HS-27A (cell line): ENCODE measurements at places on chromosomes 7 and 10.
A peak's percentile ranks its signal among the peaks of the same experiment; 100 is the strongest.

DNA sequence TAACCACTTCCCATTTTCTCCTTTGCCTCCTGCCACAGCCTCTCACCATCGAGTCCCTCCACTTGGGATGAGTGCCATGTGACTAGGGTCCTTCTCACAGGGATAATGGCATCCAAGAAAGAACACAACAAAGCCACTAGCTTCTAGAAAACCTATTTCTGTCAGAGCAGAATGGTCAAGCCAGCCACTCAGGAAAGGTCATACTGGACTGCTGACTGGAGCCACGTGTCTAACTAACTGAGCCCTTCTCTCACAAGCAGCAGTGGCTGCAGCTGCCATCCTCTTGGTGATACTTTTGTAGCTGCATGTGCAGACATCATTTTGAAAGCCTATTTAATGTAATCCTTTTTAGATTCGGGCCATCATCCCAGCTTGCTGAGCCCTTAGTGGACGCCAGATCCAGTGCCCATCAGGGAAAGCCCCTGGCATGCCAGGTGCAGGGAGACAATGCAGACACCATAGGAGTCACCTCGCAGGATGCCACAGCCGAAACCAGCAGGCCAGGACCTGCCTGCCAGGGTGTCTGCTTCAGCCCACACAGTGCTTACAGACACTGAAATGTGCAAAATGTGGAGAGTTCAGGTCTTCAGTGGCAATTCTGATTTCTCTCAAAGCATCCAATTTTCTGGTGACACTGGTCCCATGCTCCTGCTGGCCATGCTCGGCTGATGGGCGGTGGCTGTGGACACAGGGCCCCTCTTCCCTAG is 98.3 kb upstream of the DDC start:
- DNase-seq = no peak

GRCh38 chr10:132538790-132539421 is 1.3 kb downstream of the INPP5A start:
- no peak for DNase-seq

DNA sequence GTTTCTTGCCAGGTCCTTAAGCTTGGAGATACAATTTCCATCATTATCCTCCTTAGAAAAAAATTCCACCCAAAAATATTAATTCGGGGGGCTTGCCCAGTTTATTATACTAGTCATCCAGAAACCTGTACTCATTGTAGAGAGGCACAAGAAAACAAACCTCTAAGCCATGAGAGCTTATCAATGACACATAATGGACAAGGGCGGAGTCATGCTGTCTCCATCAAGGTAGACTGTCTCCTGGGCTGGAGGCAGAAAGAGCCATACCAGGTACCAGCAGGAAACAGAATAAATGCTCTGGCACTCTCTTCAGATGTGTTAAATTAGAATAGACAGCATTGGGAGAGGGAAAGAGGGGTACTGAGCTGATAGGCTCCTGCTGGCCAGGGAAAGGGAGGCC is 69.8 kb upstream of the GSDME start:
- no peak for DNase-seq

DNA sequence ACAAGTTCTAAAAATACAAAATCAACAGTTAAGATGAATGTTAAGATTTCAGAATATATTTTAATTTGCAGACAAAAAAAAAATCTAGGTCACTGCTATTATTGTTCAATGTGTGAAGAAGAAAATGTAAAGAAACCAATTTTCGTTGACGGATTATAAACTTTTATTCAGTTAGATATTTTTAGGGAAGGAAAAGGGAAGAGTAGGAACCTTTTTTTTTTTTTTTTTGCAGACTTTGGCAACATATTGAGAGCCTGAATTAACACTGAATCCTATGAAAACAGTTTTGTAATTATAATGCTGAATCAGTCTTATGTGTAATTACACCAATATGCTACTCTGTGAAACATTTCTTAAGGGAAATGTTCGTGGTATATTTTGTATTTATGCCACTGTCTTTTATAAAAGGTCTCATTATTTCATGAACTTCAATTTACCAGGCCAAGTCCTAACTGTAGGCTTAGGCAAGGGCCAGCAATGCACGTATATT is 106.3 kb downstream of the ST8SIA6 start:
- no peak for DNase-seq

GRCh38 chr7:80950550-80950967 is 31.7 kb upstream of the SEMA3C start:
- no peak for DNase-seq

GRCh38 chr10:43071865-43072650 is 4.8 kb upstream of the RET start:
- DNase-seq = no peak

- DNase-seq = no peak
Measured at GRCh38 chr10:43237631-43238446, 29.0 kb downstream of the RASGEF1A start.

- peak; percentile 91 for DNase-seq
Measured at GRCh38 chr10:126199221-126199998, 188.9 kb downstream of the ADAM12 start.

DNA sequence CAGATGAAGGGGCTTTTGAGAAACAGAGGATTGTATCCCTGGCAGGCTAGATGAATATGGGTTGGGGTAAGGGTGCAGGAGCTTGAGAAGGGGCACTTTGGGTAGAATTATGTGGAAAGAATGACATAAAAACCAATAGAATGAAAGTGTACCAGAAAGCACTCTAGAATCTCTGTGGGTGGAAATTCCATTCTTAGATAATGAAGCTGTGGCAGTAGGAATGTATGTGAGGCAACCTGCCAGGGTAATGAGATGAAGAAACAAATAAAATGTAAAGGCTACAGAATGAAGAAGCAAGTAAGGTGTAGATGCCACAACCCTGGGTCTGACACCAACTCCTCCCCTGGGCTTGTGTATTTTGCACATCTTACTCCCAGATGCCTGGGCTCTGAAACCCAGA is 16.8 kb downstream of the NOBOX start:
- DNase-seq = no peak

DNA sequence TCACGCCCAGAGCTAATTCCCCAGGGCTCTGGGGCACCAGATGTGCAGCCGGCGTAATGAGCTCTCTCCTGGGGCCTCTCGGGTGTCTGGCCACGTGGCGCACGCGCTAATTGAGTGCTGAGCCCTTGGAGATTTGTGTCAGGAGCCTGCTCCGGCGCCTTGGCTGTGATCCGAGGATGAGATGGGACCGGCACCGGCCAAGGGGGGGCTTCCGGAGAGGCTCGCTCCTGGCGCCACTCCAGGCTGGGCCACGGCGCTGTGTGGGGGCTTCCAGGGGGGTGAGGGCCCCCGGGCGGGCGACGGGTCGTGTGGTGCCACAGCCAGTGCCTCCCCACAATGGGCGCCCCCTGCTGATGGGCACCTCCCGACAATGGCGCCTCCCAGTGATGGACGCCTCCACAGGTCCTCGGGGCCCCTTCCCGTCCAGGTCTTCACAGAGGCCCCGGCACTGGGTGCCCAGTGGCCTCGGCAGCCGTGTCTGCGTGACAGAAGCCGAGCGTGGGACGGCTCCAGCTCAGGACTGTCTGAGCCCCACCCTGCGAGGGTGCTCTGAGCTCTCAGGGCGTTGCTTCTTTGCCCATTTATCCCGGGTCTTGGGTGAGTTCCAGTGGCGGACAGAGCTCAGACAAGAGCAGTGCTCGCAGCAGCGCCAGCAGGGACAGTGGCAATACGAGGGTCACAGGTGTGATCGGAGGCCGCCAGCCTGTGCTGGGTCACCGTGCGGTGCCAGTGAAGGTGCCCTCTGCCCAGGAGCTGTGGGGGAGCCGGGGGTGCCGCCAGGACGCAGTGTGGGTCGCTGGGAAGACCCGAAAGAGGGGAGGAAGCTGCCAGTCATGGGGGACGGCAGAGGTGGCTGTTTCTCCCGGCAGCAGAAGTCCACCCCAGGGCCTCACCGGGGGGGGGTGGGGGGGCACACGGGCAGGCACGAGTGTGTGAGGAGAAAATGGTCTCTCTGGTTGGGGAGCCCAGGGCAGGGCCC is 8.2 kb upstream of the NKX6-2 start:
- no peak for DNase-seq

DNA sequence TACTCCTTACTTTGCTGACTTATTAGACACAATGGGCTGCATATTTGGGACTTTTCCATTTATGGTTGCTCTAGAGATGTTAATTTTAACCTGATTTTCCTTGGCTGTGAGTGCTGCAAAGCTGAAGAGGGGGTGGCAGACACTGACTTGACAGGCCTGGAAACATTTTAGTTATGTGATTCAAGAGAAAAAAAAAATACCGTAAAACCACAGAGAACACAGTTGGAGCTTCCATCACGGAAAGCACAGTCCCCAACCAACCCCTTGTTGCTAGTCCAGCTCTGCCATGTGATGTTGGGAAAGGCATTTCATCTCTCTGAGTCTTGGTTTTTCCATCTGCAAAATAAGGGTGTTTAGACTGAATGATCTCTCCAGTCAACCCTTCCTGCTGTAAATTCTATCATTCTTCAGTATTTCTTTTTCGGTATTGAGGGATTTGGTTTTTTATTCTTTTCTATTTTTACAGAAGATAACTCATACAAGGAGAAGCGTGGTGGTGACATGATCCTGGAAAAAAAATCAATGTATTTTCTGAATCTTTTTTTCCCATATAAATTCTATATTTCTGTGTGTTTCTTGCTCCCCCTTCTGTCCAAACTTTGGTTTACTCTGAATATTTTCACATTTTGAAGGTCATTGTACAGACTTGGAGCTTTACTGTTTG is 246.1 kb downstream of the REEP3 start:
- DNase-seq = peak; percentile 11

- DNase-seq = no peak
Measured at GRCh38 chr7:28330384-28331070, 81.8 kb upstream of the CREB5 start.

GRCh38 chr7:24764972-24765744 is 7.9 kb upstream of the GSDME start:
- DNase-seq = no peak

- DNase-seq = no peak
Measured at GRCh38 chr10:24898501-24898900, 53.9 kb downstream of the PRTFDC1 start.

- DNase-seq = no peak
Measured at GRCh38 chr7:155962968-155963300, 150.7 kb upstream of the SHH start.

- no peak for DNase-seq
Measured at GRCh38 chr10:46301721-46302479, 15.1 kb downstream of the ANTXRL start.

DNA sequence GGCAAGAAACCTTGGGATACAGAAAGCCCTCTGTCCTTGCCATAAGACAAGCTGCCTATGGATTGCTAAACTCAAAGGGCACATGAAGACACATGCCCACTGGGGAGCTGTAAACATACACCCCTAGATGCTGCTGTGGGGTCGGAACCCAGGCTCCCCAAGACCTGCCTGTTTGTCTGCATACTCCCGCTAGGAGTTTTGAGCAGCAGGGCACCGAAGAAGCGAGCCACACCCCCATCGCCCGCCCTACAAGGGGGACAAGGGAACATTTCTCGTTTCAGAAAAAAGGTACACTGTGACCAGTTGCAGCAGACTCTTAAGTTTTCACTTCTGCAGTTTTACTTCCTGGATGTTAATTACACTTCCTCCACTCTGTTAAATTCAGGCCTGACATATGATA is 680.2 kb upstream of the GHITM start:
- no peak for DNase-seq

DNA sequence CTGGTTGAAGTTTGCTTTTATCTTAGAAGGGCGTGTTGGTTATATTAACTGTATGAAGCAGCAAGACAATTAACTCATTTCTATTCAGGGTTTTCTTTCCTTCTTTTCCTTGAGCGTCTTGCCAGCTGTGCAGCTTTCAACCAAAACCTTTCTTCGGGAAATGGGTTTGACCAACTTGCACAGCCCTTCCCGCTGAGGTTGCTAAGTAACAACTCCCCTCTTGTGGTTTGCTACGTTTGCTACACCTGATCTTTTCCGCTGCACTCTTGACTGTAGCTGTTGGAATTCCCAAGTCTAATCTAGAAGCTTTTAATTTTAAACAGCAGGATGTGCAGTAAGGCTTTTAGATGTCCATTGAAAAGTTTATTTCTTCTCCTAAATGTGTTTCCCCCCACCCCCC is 116.9 kb downstream of the CDCA7L start:
- DNase-seq = no peak

GRCh38 chr10:93859049-93859655 is 34.6 kb upstream of the SLC35G1 start:
- DNase-seq = no peak

DNA sequence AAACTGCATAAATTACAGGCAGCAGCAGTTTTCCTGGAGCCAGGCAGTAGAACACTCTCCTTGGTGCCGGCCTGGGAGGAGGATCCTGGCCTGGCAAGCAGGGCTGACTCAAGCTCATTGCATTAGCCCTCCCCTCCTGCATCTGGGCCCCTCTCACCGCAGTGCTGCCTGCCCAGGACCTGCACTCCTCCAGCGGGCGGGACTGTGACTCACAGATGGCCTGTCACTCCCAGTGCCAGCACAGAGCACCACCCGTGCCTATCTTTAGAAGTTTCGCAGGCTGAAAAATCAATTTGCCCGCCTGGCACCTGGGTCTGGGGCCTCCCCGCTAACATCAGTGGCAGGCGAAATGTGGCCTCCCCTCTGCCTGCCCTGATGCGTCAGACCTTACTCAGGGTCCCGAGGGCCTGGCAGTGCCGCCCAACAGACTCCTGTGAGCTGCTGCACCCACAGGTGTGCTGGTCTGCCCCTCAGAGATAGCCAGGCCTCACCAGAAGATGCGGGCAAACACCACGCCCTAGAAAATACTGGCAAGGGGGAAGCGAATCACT is 123.8 kb downstream of the KCNMA1 start:
- DNase-seq = no peak

DNA sequence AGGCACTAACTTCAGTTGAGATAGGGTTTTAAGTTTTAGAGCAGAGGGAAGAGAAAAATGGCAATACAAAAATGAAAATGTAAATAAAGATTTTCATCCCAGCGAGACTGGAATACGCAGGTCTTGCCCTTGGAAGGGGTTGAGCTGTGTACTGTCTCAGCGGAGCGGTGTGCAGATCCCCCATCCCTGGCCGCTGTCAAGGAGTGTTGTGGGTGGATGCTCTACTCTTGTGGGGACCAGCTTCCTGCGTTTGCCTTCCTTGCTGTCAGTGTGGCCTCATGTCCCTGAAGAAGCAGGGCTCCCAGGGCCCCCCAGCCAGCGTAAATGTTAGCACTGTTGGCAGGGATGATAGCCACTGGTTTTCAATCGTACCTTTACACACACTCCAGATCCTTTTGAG is 249.7 kb upstream of the PITRM1 start:
- no peak for DNase-seq

- no peak for DNase-seq
Measured at GRCh38 chr7:80654887-80655340, 16.5 kb downstream of the CD36 start.
